ENCODE measurements at places on chromosomes 2 and 18.

DNA sequence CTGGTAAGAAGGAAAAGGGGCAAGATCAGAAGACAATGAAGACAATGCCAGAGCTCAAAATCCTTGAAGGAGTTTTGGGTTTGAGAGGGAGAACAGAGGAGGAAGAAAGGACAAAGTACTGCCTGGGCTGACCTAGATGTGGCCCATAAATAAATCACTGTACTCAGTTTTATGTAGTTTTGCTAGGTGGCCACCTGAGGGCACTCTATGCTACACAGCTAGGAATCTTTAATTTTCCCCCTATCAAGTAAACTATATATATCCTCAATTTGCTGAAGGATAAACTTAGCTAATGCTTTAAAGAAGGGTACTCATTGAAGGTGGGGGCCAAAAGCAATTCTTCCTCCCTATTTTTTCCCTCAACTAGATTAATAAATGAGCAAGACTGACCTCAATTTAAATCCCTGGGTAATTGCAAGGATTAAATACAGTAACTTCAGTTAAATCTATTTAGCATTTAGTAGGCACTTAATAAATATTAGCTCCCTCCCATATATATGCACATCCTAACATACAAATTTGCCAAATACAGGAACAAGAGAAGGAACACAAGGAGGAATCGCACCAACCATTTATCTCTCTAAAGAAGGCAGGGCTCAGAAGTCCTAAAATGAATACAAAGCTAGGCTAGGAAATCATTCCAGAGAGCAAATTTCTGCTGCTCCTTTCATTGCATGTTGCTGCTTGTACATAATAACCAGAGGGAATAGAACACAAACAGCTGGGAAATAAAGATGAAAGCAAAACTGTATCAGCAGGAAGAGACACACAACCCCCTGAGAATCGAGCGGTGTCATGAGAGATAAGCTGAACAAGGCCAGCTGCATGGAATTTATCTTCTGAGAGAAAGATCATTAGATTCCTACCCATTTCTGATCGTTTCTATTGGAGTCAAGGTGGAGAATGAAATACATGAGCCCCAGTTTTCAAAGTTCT is 540.1 kb downstream of the NRXN1 start:
- DNase-seq, result peak; percentile 12

DNA sequence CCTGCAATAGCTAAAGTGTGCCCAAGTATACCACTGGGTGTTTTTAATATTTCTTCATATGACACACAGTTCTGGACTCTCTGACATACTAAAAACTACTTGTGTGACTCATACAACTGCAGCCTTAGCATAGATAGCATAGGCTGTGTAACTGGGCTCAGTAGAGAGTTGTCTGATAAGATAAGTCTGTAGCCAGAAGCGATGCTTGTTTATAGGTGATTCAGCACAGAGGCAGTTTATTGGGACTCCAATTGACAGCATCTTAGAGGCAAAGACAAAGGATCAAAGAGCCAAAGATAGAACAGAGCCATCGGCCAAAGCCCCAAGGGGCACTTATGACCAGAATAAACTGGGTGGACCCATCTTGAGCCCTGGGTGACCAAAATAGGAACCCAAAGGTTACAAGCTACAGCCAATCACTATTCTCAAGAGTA is 42.3 kb downstream of the AAK1 start:
- no peak for DNase-seq

GRCh38 chr2:138494265-138494966 is 7.2 kb upstream of the SPOPL start:
- DNase-seq, result no peak

GRCh38 chr2:64838817-64839216 is 150.4 kb upstream of the SLC1A4 start:
- no peak for DNase-seq

DNA sequence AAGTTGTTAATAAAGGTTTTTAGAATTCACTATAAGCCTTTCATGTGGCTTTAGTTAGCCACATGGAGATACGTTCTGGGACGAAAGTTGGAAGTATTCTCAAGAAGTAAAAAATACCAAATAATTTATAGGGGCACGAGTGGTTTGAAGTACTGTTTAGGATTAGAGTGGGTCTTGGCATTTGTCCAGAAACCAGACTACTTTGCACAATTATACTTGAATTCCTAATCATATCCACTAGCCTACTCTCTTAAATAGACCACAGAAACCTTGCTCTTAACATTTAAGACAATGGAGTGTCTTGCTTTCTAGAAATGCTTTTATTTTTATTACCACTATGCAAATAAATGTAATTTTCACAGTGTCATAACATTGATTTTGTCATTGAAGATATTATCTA is 44.6 kb downstream of the UBE2E3 start:
- no peak for DNase-seq

DNA sequence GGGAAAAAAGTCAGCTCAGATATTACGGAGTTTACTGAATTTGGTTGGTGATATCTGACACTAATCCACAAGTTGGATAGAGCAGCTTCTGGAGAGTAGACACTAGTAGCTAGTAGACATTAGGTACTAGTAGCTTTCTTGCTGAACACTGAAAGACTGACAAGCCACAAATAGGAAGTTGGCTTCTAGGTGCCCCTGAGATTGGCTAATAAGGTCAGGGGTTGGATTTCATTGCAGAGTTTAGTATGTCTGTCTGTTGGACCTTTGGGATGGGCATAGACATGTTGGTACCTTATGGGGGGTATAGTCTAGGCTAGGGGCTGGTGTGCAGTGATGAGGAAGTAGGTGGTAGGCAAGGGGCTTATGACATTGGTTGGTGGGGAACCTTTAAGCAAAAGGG is 164.9 kb upstream of the LRRTM1 start:
- no peak for DNase-seq
